ENCODE measurements at places on chromosomes 2 and 18.

DNA sequence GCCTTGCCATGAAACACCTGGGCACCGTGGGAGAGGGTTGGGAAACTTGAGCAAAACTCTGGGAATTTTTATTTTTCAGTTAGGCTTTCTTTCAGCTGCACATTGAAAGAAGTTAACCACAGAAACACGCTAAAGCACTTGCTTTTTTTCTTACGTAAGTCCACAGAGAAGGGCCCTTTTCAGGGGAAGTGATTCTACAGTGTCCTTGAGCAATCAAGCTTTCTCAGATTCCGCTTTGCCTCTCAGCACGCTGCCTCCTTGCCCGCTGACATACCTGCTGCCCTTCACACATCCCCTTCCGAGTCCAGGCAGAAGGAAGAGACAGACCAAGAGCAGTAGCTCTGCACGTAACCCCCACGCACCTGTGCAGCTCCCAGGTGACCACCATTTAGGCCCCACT lies 135.5 kb upstream of the MYT1L start:
- no peak for DNase-seq

DNA sequence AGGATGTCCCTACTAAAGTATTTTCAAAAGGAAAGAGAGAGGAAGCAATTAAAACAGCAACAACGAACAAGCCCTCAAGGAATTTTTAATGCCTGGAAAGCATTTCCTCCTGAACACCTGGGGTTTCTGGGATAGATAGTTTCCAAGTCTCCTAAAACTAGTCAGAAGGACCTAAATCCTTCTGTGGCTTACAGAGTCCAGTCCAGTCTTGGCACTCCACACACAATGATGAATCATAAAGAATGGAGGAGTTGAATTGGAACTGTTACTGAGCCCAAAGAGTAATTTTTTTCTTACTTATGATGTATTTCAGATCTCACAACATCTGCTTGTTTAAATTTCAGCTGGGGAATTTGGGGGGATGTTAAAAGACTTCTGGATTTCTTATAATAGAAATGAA lies 144.6 kb upstream of the SETBP1 start:
- no peak for DNase-seq

- no peak for DNase-seq
Observed at GRCh38 chr18:35117951-35118411, 76.8 kb downstream of the MAPRE2 start.

- no peak for DNase-seq
Observed at GRCh38 chr2:195317550-195317949, 339.5 kb upstream of the SLC39A10 start.

All from hematopoietic multipotent progenitor cell treated with erythropoietin and hydrocortisone succinate and interleukin-3 and kit ligand, for 17 days (in vitro differentiated cells).